ENCODE measurements at places on chromosomes 4 and X. TPM values are rescaled to one million over a fixed set of nuclear protein-coding genes. Genes with fewer than 3 reads are reported as not detected.

- DNase-seq: no peak
- H3K4me3 ChIP-seq: no peak overlapping the region
- no peak overlapping the region for H3K27ac ChIP-seq
- no peaks in the 10 kb centered on the region for H3K36me3 ChIP-seq
- H3K4me1 ChIP-seq: no peaks in the 10 kb centered on the region
Observed at GRCh38 chr4:95637043-95637600, 88.3 kb upstream of the UNC5C start.

- peaks cover 25% of the 10 kb centered on the region for H3K4me1 ChIP-seq
- peak overlapping the region; percentile 86 for H3K4me3 ChIP-seq
- peaks cover 14% of the 10 kb centered on the region for H3K27me3 ChIP-seq
- H3K27ac ChIP-seq: peak overlapping the region; percentile 90
- H3K36me3 ChIP-seq: no peaks in the 10 kb centered on the region
Observed at GRCh38 chr4:109559625-109559982, 442 bp upstream of the MCUB start.

- no peak for DNase-seq
- H3K36me3 ChIP-seq: no peaks in the 10 kb centered on the region
- H3K27ac ChIP-seq: no peak overlapping the region
- no peaks in the 10 kb centered on the region for H3K4me1 ChIP-seq
Observed at GRCh38 chr4:42787079-42787463, 105.4 kb upstream of the GRXCR1 start.

GRCh38 chrX:119477812-119478232 lies 9.6 kb downstream of the SLC25A5 start:
- DNase-seq: no peak
- no peaks in the 10 kb centered on the region for H3K36me3 ChIP-seq
- peak overlapping the region; percentile 55 for H3K27ac ChIP-seq
- no peaks in the 10 kb centered on the region for H3K27me3 ChIP-seq
- peak overlapping the region; percentile 35 for H3K4me3 ChIP-seq
- peaks cover 12% of the 10 kb centered on the region for H3K4me1 ChIP-seq

DNA sequence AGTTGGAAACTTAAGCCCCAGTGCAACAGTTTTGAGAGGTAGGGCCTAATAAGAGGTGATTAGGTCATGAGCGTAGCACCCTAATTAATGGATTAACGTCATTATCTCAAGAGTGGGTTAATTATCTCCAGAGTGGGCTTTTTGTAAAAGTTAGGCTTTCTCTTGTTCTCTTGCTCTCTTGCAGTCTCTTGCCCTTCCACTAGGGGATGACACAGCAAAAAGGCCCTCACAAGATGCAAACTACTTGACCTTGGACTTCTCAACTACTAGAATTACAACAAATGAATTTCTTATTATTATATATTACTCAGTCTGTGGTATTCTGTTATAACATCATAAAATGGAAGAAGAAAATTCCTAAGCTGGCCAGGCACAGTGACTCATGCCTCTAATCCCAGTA lies 22.1 kb upstream of the NDST3 start:
- no peak overlapping the region for H3K27ac ChIP-seq
- no peaks in the 10 kb centered on the region for H3K36me3 ChIP-seq
- H3K27me3 ChIP-seq: no peaks in the 10 kb centered on the region
- no peak overlapping the region for H3K4me3 ChIP-seq

The PTPN13 gene
- total RNA-seq: 3.8 TPM

The RWDD4 gene
- total RNA-seq: 18.0 TPM

All from left ventricle myocardium inferior (tissue), 1 donor.